ENCODE measurements at places on chromosomes 16 and 17.

- no peak for DNase-seq
Observed at GRCh38 chr16:6019490-6019991, 921.9 kb upstream of the EEF2KMT start.

- DNase-seq: no peak
Observed at GRCh38 chr16:19505600-19506303, 16.1 kb downstream of the GDE1 start.

DNA sequence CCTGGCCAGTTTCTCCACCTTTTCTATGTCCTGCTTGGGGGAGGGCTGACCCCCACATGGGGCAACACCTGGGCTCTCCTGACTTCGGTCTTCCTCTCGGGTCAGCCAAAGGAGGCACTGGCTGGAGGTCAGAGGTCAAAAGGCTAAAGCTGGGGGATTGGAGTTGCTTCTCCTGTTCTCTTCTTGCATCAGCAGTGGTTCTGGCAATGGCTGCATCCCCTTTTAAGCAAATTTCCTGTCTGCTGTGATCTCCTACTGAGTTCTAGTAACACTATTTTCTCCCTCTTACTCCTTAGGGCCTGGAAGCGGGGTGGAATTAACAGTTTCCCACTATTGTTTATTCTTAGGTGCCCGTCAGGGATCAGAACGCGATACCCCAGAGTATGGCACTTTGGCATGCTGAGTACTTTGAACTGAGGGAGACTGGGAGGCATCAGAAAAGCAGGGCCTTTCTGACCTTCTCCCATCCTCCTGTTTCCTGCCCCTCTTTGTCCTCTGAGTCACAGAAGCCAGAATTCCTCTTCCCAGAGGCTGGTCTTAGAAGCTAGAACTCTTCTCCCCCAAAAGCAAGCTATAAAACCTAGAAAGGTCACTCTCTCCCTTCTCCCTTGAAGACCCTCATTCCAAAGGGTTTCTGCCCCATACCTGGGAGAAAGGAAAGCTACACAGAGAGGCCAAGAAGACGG lies 268.2 kb downstream of the STX8 start:
- DNase-seq: no peak

GRCh38 chr16:55577887-55578286 lies 11.4 kb downstream of the CAPNS2 start:
- no peak for DNase-seq

DNA sequence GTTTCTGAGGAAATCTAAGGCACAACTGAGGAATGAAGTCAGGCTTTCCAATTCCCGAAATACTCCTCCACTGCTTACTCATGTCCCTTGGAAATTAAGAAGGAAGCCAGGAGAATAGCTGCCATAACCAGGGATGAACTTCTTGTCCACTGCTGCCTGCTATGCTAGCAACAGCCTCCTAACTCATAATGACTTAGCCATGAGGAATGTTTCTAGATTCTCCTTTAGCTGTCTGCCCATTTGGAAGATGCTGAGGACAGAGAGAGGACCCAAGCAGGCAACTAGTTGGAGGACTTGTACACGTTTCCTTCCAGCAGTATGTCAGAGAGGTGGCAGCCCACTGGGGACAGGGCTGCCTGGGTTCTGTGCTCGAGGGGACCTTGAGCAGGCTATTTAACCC lies 939 bp upstream of the CCL2 start:
- DNase-seq: no peak

DNA sequence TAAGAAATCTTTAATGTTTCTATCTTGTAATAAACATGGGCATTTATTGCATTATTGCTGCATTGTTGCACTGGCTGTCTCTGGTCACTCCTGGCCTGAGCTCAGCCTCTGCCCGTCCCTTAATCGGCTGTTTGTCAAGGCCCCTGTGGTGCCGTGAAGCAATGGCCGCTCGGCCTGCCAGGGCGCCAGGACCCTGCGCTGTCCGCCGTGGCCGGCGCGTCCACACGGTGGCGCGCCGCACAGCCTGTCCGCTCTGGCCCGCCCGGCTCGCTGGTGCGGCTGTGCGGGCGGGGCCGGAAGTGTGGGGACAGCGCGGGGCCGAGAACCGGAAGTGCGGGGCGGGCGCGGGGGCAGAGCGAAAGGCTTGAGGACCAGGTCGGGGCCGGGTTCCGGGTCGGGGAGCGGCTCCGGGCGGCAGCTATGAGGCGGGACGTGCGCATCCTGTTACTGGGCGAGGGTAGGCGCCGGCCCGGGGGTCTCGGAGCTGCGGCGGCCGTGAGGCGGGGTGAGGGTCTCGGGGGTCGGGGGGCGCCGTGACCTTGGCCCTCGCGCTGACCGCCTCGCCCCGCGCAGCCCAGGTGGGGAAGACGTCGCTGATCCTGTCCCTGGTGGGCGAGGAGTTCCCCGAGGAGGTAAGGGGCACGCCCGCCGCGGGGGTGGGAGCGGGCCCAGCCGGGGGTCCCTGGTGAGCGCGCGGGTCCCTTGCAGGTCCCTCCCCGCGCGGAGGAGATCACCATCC lies at the start of gene RHOT2:
TSS of gene RHOT2 (plus strand) at position 353 of the 739 bp plus-strand sequence. CDS start at position 421, 68 bp downstream.
- DNase-seq: peak; percentile 87

- peak; percentile 2 for DNase-seq
Observed at GRCh38 chr17:44438636-44439035, 49.2 kb upstream of the ITGA2B start.

DNA sequence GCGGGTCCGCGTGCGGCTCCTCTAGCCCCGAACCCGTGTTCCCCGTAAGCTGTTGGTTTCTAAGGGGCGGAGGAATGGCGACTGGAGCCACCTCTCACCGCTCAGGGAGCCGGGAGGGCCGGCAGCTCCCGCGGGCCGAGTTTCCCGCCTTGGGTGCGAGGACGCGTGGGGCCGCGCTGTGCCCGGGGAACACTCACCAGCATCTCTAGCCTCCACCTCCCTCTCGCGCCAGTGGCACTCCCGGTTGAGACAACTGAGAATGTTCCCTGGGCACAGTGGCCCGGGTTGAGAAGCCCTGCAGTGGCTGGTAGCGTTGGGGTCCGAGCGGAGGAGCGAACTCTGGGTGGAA lies 560 bp downstream of the TELO2 start:
- DNase-seq: no peak

DNA sequence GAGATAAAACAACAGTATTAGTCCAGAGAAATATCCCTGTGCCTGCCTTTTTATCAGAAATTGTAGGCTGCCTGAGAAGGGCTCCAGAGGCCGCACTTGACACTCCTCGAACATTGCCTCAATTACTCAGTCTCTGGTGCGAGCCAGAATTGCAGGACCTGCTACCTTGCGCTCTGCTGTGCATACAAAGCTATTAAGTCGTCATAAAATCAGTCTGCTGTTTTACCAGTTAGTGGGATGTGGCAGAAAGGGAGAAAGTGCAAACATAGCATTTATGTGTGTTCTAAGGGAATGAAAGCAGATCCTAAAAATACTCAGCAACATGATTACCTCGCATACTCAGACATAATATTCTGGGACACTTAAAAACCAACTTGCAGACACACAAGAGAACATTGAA lies 70.6 kb downstream of the TMC6 start:
- DNase-seq: no peak

GRCh38 chr17:56636265-56636664 lies 42.8 kb downstream of the NOG start:
- no peak for DNase-seq

GRCh38 chr16:12539185-12539929 lies 264.3 kb downstream of the CPPED1 start:
- no peak for DNase-seq

DNA sequence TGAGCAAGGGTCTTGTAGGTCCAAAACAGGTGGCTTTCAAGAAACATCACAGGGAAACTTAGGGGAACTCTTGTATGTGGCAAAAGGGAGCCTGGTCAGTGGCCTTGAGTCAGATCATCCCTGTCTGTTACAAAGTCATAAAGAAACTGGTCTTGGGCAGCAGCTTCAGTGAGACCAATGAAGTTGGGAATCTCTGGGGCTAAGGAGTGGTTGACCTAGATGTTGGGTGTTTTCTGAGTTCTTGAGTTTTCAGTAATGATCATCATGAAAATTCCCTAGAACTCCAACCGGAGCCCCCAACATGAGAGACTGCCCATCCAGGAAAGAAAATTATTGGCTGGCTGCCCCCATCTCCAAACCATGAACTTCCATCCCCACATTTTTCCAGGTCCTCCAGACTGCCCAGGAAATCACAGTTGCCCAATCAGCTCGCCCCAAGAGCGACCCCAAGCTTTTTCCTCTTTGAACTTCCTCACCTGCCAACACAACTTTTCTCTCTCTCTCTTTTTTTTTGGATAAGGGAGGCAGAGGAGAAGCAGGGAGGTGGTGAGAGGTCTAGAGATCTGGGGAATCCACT lies 3.9 kb downstream of the CCR7 start:
- DNase-seq: no peak

DNA sequence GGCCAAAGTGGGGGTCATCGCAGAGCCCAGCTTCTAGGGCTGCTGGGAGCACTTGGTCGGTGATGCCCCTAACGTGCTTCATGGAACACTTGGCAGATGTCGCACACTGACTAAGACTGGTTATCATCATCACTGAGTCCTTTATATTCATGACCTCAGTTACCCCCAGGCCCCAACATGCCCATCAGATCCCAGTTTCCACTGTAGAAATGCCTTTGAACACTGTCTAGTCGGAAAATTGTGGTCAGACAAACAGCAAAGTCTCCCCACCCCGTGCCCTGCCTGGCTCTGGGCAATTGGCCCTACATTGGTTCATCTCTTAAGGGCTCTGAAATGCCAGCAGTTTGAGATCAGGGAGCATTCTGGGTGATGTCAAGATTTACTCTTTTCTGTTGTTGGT lies 51.3 kb downstream of the NKD1 start:
- DNase-seq: no peak

- DNase-seq: no peak
Observed at GRCh38 chr16:57165938-57166337, 19.9 kb downstream of the PSME3IP1 start.

GRCh38 chr17:59451706-59452105 lies 113.7 kb upstream of the DHX40 start:
- DNase-seq: no peak

GRCh38 chr16:62177351-62178203 lies 141.3 kb upstream of the CDH8 start:
- DNase-seq: no peak

DNA sequence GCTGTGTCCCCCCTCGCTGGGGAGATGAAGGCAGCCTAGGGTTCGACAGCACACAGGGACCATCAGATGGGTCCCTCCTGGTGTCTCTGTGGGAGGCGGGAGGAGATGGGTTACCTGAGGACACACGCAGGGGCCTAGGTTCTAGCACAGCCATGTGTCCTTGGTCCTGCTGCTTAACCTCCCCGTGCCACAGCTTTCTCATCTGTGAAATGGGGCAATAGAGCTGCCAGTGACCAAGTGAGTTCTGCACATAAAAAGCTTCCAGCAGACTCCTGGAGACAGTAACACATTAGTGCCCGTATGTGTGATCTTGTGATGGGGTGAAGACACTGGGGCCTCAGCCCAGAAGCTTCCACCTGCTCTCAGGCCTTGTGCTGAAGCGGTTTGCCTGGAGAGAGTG lies 96.0 kb upstream of the GSE1 start:
- no peak for DNase-seq

DNA sequence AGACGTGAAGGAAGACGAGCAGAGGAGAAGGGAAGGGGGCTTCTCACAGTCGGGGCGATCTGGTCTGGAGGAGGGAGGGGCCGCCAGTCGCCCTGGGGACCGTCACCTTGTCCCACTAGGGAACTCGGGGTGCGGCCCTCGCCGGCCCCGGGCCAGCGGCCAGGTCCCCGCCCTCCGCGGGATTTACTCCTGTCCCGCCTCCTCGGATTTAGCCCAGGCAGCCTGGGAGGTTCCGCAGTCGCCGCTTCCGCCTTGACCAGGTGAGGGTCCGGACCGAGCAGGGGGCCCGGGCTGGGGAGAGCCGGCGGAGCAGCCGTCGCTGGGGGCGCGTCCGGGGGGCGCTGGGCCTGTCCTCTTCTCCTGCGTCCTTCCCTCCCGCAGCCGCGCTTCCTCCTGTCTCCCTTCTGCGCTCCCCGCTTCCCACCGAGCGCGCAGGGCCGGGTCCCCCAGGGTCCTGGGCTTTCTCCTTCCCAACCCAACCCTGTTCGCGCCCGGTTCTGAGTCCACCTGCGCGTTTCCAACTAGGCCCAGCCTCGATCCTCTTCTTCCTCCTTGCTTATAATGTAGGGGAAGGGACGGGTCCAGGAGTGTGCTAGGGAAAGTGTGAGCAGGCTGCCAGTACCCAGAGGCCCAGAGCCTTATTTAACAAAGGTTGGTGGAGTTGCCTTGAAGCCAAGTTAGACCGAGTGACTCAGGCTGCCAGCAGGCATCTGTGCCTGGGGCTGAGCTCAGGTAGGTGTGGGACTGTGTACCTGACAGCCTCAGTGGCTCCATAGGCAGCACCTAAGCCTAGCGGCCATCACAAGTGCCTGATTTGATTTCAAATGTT lies at the start of gene TNK1:
TSS of gene TNK1 (plus strand) at position 235 of the 829 bp plus-strand sequence. CDS start 1,838 bp downstream, outside the sequence.
- DNase-seq: no peak

DNA sequence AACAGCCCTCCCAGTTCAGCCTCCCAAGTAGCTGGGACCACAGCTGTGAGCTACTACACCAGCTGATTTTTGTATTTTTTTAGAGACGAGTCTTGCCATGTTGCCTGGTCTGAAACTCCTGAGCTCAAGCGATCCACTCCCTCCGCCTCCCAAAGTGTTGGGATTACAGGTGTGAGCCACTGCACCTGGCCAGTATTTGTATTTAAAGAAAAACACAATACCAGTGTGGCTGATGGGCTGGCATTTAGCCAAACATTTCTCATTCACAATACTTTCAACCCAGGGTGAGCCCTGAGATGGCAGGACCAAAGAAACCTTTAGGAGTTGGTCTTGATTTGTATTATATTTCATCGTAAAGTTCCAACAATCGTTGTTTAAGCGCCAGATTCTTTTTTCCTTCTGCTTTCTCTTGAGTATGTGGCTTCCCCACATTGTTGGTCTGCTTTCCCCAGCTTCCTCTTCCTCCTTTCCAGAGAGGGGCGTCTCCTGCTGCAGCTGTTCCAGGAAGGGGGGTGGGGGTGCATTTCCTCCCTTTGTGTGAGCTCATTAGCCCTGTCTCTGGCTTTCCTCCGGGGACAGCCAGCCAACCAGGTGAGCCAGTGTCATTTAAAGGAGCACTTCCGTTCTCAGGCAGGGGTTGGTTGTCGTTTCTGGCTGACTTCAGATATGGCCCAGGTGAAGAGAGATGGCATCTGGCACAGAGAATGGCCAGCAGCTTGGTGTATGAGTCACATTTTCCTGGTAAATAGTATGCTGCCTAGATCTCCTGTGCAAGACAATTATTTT lies 79.9 kb downstream of the GPRC5B start:
- no peak for DNase-seq

DNA sequence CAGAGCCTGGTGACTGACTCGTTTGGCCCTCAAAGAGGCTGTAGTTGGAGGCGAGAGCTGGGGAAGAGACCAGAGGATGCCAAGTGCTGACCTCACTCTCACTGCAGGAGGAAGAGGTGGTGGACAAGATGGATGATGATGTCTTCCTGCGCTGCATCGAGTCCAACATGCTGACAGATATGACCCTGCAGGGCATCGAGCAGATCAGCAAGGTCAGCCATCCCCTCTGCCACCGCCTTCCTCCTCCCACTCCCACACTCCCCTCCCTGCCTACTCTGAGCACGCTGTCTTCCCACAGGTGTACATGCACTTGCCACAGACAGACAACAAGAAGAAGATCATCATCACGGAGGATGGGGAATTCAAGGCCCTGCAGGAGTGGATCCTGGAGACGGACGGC lies 26.9 kb downstream of the POLR2A start:
- DNase-seq: no peak

Data from stimulated activated CD8-positive, alpha-beta memory T cell treated with anti-CD3 and anti-CD28 coated beads, Interleukin-2, amount 100 ng/mL, for 1 hour (primary cell).